ENCODE measurements at places on chromosomes 16 and 17.

DNA sequence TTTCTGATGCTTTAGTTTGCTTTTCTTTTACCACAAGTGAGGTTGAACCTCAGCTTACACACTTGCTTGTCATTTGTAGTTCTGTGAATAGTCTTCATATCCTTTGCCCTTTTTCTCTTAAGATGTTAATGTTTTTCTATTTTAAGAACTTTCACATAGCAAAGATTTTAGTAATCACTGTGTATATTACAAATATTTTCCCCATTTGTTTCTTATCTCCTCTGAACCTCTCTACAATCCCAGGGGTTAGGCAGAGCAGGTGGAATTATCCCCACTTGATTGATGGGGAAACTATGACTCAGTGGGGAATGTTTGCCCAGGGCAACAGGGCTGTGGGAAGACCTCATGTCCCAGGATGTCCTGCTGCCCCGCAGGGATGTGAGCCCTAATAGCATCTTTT lies 11.7 kb upstream of the MYH3 start:
- no peak for DNase-seq

- DNase-seq = peak; percentile 23
Observed at GRCh38 chr16:63361032-63361624, 1324.9 kb upstream of the CDH8 start.

GRCh38 chr17:39629898-39630297 lies 3.1 kb downstream of the PPP1R1B start:
- DNase-seq = no peak

DNA sequence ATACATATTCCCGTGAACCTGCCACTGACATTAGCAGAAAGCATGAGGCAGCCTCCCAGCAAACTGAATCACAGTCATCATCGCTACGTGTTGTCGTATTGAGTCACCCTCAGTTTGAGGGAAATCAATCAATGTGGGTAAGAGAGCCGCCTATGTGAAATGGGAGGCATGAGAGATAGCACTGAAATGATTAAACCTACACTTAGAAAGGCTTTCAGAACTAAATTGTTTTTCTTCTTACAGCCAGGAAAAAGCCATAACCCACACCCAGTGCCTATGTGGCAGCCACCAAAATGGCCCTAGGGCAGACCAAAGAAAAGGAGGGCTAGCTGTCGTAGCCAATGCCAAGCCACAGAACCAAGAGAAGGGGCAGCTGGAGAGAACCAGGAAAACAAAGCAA lies 90.5 kb downstream of the ADAMTS18 start:
- DNase-seq = no peak

DNA sequence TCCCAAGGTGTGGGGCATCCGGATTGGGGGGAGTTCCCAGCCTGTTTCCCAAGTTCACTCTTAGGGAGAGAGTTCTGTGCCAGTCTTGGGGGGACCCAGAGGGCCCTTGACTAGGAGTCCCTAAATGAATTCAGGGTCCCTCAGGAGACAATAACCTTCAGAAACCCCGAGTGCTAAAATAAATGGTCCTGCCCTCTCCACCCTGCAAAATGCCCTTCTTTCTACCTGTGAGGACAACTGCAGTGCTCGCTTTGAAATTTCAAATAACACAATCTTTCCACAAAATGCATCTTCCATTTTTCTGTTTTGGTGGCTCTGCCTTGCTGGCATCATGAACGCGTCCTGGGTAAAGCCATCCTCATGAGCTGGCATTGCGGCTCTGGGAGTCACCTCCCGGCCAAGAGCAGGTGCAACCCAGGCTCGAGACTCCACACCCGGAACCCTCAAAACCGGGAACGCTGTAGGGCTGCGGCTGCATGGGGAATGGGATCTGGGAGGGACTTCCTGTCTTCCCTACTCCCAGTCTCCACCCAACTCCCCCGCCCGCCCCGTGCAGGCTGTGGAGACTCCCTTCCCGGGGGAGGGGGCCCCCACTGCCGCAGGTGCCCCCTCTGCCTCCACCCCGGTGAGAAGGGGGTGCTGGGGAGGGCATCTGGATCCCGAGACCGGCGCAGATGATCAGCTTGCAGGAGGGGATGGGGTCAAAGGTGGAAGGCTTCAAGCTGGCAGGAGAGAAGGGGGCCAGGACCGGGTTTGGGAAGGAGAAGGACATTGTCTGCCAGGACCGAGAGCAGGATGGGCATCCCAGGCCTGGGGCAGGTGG lies at the start of gene ZNF205:
Gene ZNF205 (plus strand): TSS at position 529 of the 823 bp plus-strand sequence. CDS start 845 bp downstream, outside the sequence.
- no peak for DNase-seq

DNA sequence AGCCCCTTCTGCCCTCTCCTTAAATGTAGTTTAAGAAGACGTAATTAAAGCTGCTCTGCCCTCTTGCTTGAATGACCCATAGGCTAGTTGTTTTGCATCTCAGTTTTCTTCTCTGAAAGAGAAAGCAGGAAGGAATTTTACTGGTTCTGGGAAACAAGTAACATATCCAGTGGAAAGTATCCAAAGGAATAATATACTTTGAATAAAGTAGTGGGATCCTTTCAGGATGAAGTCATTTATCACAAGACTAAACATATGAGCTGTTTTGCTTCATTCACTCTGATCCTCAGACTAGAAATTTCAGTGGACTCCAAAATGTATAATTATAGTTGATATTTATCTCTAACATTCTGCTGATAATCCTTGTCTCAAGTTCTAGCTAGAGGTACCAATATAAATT lies 1297.6 kb upstream of the GOT2 start:
- no peak for DNase-seq

DNA sequence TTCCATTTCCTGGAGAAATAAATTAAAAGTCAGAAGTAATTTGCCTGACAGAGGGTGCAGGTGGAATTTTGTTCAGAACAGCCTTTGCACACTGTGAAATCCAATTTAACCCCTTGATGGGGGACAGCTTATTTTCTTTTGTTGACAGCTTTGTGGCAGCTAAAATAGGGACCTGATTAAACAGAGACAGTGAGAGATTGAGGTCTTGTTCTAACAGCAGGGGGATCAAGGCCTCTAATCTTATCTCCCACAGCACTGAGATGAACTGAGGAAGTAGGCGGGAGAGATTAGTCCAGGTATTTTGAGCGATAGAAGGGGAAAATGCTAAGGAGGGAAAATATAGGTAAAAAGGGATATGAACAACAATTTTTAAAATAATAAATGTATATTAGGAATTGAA lies 1491.4 kb upstream of the GOT2 start:
- DNase-seq = no peak

- no peak for DNase-seq
Observed at GRCh38 chr17:74832421-74832820, 27.3 kb downstream of the GRIN2C start.

DNA sequence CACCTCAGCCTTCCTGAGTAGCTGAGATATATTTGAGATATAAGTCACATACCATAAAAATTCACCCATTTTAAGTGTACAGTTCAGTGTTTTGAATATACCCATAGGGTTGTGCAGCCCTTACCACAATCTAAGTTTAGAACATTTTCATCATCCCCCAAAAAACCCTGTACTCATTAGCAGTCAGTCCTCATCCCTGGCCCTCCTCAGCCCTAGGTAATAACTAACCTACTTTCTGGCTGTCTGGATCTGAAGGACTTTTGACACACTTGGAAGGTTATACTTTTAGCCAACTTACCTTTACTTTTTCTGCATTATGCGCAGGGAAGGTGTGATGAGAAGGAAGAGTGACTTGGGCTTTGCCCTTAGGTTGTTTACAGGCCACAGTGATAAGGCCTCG lies 4.0 kb upstream of the PLEKHG4 start:
- DNase-seq = no peak

GRCh38 chr17:31416503-31416923 lies 25.0 kb downstream of the RAB11FIP4 start:
- no peak for DNase-seq
